ENCODE measurements at places on chromosomes 16 and 17.

DNA sequence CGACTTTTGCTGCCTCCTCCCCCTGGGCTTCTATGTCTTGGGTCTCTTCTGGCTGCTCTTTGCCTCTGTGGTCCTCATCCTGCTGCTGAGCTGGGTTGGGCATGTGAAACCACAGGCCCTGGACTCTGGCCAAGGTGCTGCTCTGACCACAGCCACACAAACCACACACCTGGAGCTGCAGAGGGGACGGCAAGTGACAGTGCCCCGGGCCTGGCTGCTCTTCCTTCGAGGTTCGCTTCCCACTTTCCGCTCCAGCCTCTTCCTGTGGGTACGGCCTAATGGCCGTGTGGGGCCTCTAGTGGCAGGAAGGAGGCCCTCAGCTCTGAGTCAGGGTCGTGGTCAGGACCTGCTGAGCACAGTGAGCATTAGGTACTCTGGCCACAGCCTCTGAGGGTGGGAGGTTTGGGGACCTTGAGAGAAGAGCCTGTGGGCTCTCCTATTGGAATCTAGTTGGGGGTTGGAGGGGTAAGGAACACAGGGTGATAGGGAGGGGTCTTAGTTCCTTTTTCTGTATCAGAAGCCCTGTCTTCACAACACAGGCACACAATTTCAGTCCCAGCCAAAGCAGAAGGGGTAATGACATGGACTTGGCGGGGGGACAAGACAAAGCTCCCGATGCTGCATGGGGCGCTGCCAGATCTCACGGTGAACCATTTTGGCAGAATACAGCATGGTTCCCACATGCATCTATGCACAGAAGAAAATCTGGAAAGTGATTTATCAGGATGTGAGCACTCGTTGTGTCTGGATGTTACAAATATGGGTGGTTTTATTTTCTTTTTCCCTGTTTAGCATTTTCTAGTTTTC is 2.3 kb downstream of the GP1BA start:
- DNase-seq: peak; percentile 20

DNA sequence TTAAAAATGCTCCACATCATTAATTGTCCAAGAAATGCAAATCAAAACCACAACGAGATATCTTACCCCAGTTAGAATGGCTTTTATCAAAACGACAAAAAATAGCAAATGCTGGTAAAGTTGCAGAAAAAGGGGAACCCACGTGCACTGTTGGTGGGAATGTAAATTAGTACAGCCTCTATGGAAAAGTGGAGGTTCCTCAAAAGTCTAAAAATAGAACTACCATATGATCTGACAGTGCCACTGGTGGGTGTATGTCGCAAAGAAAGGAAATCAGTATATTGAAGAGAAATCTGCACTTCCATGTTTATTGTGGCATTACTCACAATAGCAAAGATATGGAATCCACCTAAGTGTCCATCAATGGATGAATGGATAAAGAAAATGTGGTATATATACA is 38.2 kb upstream of the ZFHX3 start:
- no peak for DNase-seq

DNA sequence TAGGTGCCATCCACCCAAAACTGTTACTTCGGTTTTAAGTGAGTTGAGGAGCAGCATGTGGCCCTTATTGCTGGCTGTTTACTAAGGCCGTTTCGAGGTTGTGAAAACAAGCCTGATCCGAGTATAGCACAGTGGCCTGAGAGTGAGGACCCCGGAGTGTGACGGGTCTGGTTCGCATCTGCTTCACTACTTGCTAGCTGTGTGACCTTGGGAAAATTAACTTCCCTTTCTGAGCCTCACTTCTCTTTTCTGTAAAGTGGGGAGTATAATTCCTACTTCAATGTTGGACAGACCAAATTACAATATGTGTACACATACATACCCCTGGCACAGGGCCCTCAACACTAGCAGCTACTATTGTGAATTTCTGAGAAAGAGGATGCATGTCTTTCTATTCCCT is 11.7 kb upstream of the HEATR6 start:
- DNase-seq: no peak

DNA sequence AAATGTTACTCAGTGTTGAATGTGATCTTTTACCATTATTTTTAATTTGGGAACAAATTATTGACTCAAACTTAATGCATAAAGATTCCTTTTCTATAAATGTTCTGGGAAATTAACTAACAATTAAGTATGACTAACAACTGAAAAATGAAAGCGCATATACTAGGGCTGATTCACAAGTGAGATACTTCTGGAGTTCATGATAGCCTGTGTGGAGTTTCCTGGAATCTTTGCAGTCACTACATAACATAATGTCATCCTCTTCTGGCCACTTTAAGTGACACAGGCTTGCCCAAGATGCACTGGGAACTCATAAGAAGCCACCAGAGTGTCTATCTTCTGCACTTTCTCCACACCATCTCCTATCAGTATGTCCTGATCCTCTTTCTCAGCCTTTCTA is 450.3 kb upstream of the CDH11 start:
- DNase-seq: peak; percentile 53
